ENCODE measurements at places on chromosomes 2 and 18. TPM values are rescaled to one million over a fixed set of nuclear protein-coding genes. Genes with fewer than 3 reads are reported as not detected.
A peak's percentile ranks its signal among the peaks of the same experiment; 100 is the strongest.

COL4A4 gene
- polyA plus RNA-seq, result 0.02 TPM

GATA6 gene
- polyA plus RNA-seq, result not detected

ESPNL gene
- polyA plus RNA-seq, result not detected

OR6B2 gene
- not detected for polyA plus RNA-seq

TOGARAM2 gene
- 2.4 TPM for polyA plus RNA-seq

VPS4B gene
- 60.8 TPM for polyA plus RNA-seq

GALR1 gene
- not detected for polyA plus RNA-seq

METTL4 gene
- 18.5 TPM for polyA plus RNA-seq

CMPK2 gene
- 1.7 TPM for polyA plus RNA-seq

AQP12A gene
- polyA plus RNA-seq, result not detected

ACKR3 gene
- 7.9 TPM for polyA plus RNA-seq

DUSP19 gene
- 1.5 TPM for polyA plus RNA-seq

CABYR gene
- not detected for polyA plus RNA-seq

DDX18 gene
- 39.6 TPM for polyA plus RNA-seq

DNA sequence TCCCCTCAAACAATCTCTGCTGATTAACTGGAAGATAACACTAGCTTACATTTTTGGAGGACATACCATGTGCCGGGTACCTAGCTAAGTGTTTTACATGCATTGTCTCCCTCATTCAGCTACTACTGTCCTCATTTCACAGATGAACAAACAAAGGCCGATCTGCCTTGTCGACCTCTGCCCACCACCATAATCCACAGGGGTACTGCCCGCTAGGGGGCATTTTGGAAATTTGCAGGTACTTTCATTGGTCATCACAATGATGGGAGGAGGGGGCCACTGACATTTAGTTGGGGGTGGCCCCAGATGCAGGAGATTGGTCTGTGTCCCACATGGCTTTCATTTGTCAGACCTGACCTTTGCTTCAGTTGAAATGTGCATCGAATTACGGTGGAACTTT is 3.9 kb upstream of the TMEM163 start:
- no peak for DNase-seq

DNA sequence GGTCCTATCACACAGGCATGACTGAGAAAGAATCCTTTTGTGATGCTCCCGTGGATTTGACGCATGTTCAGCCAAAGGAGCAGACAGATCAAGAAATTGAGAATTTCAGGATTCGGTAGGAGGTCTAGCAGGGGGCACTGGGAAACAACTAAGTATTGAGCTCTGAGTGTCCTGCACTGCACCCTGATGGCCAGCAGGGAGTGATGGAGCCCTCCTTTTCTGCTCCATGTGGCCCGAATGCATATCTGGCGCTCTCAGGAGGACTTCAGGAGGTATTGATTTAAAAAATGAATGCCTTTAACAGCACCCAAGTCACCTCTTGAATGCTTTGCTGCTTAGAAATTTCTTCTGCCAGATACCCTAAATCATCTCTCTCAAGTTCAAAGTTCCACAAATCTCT is 58.0 kb downstream of the ZNF519 start:
- no peak for DNase-seq

DNA sequence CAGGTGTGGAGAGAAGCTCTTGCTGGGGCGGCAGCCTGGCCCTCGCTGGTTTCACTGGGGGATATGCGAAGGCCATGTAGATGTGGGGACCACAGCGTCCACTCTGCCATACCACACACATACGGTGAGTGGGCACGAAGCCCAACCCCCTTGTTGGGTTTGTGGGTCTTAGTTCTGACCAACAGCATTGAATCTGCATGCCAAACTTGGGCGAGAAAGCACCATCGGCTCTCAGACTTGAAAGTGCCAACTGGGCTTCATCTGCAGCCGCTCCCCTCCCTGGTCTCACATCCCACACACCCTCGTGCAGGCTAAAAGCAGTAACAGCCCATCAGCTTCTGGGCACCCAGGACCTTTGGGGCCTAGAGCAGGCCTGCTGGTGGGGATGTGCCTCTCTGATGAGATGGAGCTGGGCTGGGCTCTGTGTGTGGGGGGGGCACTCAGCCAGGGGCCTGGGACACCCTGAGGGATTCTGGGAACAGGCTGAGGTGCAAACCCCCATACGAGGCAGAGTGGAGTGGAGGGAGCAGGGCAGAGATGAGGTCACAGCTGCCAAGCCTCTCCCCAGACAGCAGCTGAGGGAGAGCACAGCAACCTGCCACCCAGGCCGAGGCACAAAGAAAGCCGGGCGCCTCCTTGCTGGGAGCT is 264.4 kb downstream of the TWIST2 start:
- no peak for DNase-seq

GRCh38 chr2:227462462-227462951 is 9.4 kb upstream of the AGFG1 start:
- DNase-seq, result no peak

GRCh38 chr18:79336556-79337142 is 59.1 kb upstream of the NFATC1 start:
- no peak for DNase-seq

DNA sequence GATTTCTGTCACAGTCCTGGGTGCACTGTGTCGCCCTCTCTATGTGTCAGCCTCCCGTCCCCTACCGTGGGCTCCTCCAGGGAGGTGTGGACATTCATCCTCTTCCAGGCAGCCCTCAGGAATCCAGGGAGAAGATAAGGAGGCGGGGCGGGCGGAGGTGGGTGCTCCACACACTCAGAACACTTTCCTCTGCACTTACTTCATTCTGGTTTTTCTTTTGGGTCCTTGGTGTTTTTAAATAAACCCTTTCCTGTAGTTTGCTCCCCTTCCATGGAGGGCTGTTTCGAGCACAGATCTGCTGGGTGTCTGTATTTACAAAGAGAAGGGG is 183.9 kb downstream of the FAM210A start:
- DNase-seq, result no peak

DNA sequence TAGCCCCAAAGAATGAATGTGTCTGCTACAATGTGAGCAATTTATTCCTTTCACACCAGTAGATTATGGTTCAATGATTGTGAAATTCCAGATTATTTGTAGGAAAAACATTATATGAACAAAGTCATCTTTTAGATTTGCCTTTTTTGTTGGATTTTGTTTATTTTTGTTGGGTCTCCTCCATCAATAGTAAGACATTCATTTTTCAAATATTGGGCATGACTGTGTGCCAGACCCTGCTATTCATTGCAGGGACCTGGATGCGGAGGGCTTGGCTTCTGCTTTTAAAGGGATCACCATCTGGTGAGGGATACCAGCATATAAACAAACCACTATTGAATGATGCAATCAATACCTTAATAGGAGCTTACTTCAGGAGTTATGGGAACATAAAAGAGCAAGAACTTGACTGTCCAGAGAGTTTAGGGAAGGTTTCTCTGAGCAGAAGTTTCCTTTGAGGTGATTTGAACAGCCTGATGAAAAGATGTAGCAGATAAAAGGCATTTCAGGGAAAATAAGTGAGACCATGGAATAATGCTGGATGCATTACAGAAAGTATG is 486.7 kb downstream of the EPHA4 start:
- DNase-seq, result no peak

DNA sequence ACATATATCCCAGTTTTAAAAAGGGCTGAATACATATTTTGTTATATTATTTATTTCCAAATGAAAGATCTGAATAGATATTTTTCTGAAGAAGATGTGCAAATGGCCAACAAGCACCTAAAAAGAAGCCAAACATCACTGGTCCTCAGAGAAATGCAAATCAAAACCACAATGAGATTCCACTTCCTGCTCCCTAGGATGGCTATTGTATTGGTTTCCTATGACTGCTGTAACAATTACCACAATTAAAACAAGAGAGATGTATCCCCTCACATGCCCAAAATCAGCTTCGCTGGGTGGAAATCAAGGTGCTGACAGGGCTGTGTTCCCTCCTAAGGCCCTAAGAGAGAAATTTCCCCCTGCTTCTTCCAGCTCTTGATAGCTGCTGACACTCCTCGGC is 23.2 kb downstream of the ABCB11 start:
- no peak for DNase-seq

- DNase-seq, result no peak
These were observed at the start of gene KCNIP3 for GRCh38 chr2:95296880-95297487. Gene KCNIP3 (plus strand): TSS chr2:95297347. CDS start chr2:95297439, 92 bp downstream.

GRCh38 chr2:75340560-75340959 is 141.2 kb upstream of the TACR1 start:
- DNase-seq, result no peak

DNA sequence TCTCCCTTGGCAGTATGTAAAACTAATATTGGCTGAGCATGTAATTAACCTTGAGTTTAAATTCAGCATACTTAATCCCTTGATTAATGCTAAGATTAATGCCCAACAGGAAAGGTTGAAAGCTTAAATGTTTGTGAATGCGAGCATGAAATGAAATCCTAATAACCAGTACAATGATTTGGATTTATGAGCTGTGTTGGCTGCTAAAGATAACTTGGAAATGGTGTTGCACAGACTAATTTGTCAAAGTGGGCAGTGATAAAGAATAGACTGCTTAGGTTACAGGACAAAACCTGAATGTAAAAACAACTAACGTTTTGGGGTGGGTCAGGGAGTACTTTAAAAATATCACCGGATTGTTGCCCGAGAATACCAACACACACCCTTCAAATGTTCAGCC is 70.6 kb downstream of the MGAT5 start:
- DNase-seq, result no peak

GRCh38 chr2:204264621-204265140 is 280.6 kb upstream of the PARD3B start:
- DNase-seq, result no peak

- no peak for DNase-seq
These were observed 812 bp downstream of the SOWAHC start for GRCh38 chr2:109614715-109615636.

DNA sequence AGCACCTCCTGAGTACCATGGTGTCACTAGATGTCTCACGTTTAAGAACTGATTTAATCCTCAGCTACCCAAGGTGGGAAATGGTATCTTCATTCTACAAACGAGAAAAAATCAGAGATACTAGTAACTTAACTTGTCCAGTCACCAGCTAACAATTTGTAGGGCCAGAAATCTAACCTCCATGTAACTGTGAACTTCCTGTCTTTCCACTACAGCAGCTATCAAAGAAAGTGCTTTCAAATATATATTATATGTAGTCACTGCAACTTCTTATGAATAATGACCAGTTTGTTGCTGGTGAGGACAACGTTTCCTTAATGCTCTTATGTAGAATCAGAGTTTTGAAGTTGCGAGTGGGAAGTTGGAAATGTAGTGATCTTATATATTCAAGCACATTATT is 1.9 kb downstream of the REV1 start:
- peak; percentile 15 for DNase-seq

- no peak for DNase-seq
These were observed 872.6 kb downstream of the BCL11A start for GRCh38 chr2:59680863-59681262.

- no peak for DNase-seq
These were observed 32.9 kb downstream of the HS1BP3 start for GRCh38 chr2:20617892-20618467.

Data from CD4-positive, CD25-positive, alpha-beta regulatory T cell (primary cell).